Stimulated activated CD4-positive, alpha-beta T cell treated with anti-CD3 and anti-CD28 coated beads, Interleukin-2, amount 100 ng/mL, for 48 hours (primary cell): ENCODE measurements at places on chromosomes 1 and 21.

GRCh38 chr1:84571150-84571535 lies 3.1 kb downstream of the CTBS start:
- DNase-seq: no peak

DNA sequence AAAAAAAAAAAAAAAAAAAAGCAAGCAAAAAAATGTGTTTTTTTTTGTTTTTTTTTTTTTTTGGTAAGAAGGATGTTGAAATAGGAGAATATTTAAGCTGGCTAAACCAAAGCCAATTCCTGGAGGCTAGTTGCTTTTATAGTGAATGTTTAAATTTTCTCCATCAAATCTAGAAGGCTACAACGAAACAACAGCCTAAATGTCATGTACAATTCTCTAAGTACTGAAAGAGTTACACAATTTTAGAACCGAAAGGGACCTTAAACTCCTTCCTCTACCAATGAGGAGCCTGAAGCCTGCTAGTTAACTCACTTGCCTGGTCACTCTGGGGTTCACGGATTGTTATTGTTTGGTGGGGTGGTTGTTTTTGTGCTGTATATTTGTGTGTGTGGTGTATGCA lies 3.5 kb downstream of the WLS start:
- DNase-seq: no peak

DNA sequence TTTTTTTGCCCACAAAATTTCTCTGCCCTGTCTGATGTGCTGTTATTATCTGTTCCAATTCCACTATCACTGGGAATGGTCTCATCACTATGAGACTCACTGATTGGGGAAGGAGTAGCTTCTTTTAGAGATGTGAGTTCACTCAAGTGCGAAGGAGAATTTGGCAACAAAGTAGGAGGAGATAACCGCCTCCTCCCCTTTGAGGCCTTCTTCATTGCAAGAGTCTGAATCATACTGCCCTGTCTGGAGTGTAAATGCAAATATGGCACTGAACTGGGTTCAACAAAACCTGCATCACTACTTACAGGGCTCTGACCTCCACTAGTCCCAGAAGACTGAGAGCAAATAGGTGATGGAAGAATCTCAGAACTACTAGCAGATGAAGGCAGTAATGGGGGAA lies 83.4 kb downstream of the ASH1L start:
- DNase-seq: no peak

GRCh38 chr1:160546942-160547341 lies 23.9 kb upstream of the SLAMF6 start:
- DNase-seq: no peak
